ENCODE measurements at places on chromosomes 6 and 20.
A peak's percentile ranks its signal among the peaks of the same experiment; 100 is the strongest.

DNA sequence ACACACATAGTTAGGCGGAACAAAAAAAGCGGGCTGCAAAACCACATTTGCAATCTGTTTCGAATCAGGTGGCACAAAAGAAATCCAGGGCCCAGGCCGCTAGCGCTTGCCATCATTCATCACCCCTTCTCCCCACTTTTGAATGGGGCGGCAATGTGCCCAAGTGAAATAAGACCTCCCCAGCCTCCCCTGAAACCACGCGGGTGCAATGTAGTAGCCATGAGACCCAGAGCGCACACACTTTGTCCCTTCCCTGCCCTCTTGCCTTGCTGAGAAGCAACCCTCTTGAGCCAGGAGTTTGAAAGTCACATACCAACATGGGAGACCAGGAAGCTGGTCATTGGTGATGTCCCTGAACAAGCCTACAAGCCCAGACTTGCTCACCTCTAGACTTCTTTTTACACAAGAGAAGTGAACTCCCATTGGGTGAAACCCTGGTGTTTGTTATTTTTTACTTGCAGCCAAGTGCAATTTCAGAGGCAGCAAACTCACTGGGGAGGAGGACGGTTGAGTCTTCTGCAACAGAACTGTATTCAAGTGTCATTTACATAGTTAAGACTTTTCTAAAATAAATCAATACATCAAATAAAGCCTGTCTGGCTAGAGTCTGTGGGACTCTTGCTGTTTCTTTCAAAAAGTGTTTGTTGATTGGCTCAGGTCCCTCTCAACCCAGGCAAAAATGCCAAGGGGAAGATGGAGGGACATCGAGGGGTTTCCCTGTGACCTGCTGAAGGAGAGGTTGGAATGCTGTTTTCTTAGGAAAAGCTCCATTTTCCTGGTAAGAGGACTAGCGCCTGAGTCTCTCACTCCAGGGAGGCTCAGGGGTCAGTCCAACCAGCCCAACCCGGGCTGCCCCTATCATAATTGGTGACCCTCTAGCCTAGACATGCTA is 138.1 kb upstream of the PTPN1 start:
- peaks cover 26% of the 10 kb centered on the region for H3K27me3 ChIP-seq
- H3K36me3 ChIP-seq = no peaks in the 10 kb centered on the region
- no peak overlapping the region for H3K4me3 ChIP-seq
- DNase-seq = no peak
- H3K4me1 ChIP-seq = no peaks in the 10 kb centered on the region

DNA sequence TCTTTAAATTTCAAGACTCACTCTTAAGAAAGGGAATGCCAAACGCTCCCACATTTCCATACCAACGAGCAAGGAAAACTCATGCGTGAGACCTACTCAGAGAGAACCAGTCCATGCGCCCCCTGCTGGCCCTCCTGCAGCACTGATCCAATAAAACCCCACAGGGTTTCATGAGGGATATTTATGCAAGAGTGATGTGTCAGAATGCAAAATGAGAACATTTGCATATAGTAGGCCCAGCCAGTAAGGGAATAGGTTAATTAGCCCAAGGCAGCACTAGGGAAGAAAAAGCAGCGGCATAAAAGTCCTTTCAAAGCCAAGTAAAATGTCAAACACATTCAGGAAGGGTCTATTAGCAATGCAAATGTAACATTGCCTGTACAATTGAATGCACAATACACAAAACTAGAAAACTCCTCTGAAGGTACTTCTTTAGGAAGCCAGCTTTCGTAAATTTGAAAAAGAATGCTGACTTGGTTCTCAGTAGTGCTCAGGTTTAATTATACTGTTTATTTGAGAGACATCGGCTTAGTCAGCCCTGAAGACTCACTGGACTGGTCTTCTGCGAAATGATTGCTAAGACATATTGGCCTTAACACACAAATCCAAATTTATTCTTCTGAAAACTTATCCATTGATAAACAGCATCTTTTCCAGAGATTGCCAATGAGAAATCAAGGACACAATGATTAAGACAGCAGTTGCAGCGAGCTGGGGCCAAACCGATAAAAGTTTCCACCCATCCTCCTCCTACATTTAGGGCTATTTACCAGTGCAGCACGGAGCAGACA is 93.2 kb downstream of the GMPR start:
- no peak overlapping the region for H3K27ac ChIP-seq
- DNase-seq = peak; percentile 62
- H3K27me3 ChIP-seq = no peaks in the 10 kb centered on the region
- H3K4me1 ChIP-seq = peaks cover 7% of the 10 kb centered on the region
- H3K4me3 ChIP-seq = no peak overlapping the region

GRCh38 chr6:17086469-17086868 is 15.4 kb upstream of the STMND1 start:
- no peaks in the 10 kb centered on the region for H3K4me1 ChIP-seq
- H3K27me3 ChIP-seq = peaks cover 5% of the 10 kb centered on the region
- H3K27ac ChIP-seq = no peak overlapping the region
- H3K36me3 ChIP-seq = peaks cover 2% of the 10 kb centered on the region

- no peak overlapping the region for H3K4me3 ChIP-seq
- DNase-seq = no peak
- no peaks in the 10 kb centered on the region for H3K4me1 ChIP-seq
- H3K36me3 ChIP-seq = no peaks in the 10 kb centered on the region
Observed at GRCh38 chr6:135073756-135074393, 19.3 kb upstream of the HBS1L start.

GRCh38 chr20:22217712-22218352 is 366.5 kb downstream of the FOXA2 start:
- H3K4me3 ChIP-seq = no peak overlapping the region
- no peak for DNase-seq
- H3K27me3 ChIP-seq = no peaks in the 10 kb centered on the region
- no peak overlapping the region for H3K27ac ChIP-seq

DNA sequence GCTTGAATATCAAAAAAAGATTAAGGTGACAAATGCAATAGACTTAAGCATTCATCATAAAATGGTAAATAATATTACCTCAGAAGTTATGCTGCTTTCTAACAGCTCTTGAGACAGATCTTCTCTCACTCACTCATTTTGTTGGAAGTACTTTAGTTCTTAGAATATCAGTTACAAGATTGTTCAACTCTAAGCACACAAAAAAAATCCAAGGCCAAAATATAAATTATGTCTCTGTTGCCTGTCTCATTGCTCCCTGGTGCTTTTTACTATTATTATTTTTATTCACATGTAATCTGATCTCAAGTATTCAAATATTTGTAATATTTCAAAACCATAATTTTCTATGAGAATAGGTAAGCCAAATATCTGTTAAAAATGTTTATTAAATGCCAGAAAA is 259.4 kb upstream of the HSF2 start:
- no peaks in the 10 kb centered on the region for H3K4me1 ChIP-seq
- no peaks in the 10 kb centered on the region for H3K36me3 ChIP-seq
- DNase-seq = no peak

DNA sequence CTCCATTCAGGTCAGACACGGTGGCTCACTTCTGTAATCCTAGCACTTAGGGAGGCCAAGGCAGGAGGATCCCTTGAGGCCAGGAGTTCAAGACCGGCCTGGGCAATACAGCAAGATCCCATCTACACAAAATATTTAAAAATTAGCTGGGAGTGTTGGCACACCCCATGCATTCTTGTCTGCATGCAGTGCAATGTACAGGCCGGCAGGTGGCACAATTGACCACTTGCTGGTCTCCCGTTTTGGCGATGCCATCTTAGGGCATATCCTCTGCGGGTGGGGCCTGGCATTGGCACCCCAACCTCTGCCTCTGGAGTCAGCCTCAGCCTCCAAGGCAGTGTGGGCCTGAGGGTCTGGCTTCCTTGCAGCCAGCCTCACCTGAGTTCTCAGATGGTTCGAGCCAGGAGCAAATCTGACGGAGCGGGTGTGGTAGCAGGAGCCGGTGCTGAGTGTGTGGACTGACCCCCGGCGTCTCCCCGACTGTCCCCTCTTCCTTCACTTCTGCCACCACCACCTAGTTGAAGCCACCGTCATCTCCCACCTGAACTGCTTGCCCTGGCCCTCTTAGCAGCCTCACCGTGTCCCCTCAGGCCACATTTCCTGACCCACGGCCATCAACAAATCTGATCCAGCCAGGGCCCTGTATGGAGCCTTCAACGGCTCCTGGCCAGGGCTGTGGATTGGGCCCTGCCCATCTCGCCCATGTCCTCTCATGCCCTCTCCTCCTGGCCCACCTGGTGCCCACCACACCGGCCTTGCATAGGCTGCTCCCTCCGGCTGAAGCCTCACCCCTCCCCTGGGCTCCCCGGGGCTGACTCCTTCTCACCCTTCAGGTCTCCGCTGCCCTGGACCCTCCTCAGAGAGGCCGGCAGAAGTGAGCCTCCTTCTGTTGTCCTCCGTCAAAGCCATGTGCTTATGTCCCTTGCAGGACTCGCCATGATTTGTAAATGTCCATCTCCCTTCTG is 44.0 kb downstream of the EFCAB8 start:
- peak; percentile 69 for DNase-seq
- peaks cover 7% of the 10 kb centered on the region for H3K4me1 ChIP-seq
- H3K27ac ChIP-seq = no peak overlapping the region
- H3K36me3 ChIP-seq = no peaks in the 10 kb centered on the region
- no peak overlapping the region for H3K4me3 ChIP-seq
- H3K27me3 ChIP-seq = no peaks in the 10 kb centered on the region

Data from memory B cell (primary cell).